Non-pigmented ciliary epithelial cell (primary cell): ENCODE measurements at places on chromosomes 11 and 22.

GRCh38 chr11:46736146-46736545 is 17.1 kb downstream of the F2 start:
- no peak for DNase-seq

GRCh38 chr11:31805037-31805628 is 6.0 kb downstream of the PAX6 start:
- no peak for DNase-seq

GRCh38 chr22:48882636-48883200 is 945.0 kb downstream of the BRD1 start:
- DNase-seq = no peak

GRCh38 chr11:66464916-66465315 is 1.8 kb upstream of the PELI3 start:
- DNase-seq = no peak

GRCh38 chr11:30257058-30257457 is 26.2 kb downstream of the FSHB start:
- DNase-seq = no peak

GRCh38 chr11:57668434-57668782 is 494 bp downstream of the ZDHHC5 start:
- no peak for DNase-seq

GRCh38 chr22:49355211-49355920 is 472.3 kb downstream of the BRD1 start:
- DNase-seq = no peak
